ENCODE measurements at places on chromosomes 7 and 10.

GRCh38 chr7:7916064-7916463 lies 52.5 kb upstream of the GLCCI1 start:
- no peak for DNase-seq

DNA sequence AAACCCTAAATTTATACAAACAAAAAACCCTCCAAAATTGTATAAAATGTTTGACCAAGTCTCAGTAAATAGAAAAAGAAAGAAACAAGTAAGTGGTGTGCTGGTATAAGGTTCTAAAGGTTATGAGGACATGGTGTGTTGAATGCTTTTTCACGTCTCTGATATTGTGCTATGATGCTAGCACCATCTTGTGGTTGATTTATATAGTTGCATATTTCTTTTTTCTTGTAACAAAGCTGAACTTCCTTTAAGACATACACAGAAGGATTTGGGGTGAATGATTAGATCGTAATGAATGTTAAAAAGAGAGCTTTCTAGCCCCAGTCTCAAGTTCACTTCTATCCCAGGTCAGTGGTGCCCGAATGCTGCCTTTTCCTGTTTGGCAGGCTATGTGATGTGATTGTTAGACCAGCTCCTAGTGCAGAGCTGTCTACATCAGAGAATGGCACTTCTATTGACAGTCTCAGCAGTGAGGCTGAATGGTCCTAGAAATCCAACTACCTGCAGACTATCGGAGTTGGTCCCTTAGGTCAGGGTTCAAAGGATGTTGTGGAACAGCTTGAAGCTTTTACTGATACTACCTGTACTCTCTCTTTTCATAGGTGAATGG lies 25.0 kb downstream of the VTI1A start:
- peak; percentile 55 for DNase-seq

DNA sequence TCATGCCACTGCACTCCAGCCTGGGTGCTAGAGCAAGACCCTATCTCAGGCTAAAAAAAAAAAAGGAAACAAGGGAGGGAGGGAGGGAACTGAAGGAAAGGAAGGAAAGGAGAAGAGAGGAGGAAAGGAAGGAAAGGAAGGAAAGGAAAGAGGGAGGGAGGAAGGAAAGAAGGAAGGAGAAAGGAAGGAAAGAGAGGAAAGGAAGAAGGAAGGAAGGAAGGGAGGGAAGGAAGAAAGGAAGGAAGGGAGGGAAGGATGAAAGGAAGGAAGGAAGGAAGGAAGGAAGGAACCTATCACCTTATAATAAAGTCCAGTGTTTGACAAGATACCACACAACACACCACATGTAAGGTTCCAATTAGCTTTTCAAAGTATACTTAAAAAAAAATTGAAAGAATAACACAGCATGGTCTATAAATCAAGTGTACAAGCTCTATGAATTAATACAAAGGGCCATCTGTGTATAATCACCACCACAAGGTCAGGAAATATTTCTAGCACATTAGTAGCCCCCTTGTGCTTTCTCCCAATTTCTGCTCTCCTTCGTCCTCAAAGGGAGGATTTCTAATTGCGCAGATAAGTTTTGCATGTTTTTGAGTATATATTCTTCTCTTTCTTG lies 26.4 kb downstream of the RNF216 start:
- DNase-seq: no peak

DNA sequence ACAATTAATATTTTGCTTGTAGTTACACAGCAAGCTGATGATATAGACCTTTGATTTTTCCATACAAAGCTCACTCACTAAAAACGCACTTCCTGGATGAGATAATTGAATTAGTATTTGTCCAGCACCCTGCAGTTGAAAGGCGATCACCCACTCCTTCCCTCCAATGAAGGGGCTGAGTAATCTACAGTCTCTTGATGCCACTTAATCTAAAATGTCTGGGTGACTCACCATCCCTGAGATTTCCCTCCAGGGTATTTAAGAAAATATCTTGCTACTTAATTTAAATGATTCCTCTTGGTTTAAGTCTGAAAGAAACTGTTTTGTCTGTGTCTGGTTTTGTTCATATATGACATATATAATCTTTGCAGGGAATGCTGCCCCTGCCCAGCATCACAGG lies 515.3 kb downstream of the GRID1 start:
- peak; percentile 89 for DNase-seq

DNA sequence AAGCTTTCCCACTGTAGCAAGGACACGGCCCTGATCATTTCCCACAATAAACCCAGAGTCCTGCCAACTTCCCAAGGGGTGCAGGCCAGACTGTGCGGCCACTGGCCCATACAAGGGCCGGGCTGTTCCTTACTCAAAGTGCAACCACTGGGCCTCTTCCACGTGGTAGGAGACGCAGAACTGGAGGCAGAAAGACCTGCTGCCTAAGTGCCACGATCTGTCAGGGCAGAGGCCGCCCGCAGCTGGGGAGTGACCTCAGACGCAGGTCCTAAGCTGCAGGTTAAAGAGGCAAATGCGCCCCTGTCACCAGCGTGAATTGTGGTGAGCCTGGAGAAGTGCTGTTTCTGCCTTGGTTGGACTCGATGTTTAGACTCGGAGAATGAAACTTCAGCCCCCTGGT lies 26.2 kb downstream of the GPER1 start:
- DNase-seq: no peak

DNA sequence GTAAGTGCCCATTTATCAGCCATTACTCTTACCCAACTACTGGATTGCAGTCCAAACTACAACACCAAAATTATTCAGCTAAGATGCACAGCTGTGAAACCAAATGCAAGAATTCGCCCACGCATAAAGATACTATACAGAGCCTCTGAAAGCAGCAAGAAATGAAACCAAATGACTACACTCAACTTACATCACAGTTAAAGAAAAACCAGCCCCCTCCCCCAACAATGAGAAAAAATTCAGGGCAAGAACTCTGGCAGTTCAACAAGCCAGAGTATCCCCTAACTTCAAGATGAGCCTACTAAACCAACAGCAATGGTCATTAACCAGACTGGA lies 209.1 kb upstream of the VWC2 start:
- DNase-seq: no peak

- no peak for DNase-seq
Observed at GRCh38 chr7:21305455-21306235, 122.2 kb upstream of the SP4 start.

- no peak for DNase-seq
Observed at GRCh38 chr7:138579136-138579535, 119.1 kb downstream of the TRIM24 start.

DNA sequence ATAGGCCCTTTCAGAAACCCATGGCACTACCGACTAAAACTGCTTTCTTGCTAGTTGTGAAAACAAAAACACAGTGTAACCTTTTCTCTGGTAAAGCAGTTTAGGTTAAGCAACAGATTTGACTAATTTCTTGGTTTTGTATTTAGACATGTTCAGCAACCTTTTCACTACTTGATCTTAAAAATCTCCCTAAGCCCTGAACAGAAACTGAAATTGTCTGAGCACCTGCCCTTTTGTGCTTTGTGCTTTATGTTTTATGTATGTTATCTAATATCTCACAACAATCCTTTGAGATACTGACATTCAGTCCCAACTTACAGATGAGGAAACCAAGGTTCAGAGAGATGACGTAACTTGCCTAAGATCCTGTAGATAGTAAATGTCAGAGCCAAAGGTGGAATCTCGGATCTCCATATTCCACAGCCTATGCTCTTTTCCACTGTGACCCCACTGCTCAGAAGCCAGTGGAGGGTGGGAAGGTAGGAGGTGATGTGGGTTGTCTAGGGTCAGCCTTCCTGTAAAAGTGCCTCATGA lies 146.6 kb downstream of the LCOR start:
- no peak for DNase-seq

DNA sequence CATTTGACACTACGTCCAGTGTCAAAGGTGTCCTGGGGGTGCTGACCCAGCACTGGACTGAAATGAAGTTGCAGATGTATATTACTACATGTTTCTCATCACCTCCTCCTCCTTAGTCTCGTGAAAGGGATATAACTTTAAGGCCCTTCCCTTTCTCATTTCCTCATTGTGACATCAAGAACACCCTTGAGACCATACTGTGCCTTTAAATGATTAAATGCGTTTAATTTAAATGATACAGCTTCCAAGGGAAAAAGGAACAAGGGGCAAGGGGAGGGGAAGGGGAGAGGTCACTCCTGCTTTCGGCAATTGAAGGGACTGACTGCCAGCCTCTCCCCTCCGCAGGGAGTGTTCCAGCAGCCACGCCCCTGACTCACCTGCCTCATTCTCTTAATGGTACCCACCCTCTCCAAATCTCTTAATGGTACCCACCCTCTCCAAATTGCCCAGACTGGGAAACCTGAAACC lies 80.5 kb upstream of the KMT2E start:
- DNase-seq: no peak

GRCh38 chr7:51034521-51035264 lies 252.0 kb upstream of the GRB10 start:
- peak; percentile 94 for DNase-seq

DNA sequence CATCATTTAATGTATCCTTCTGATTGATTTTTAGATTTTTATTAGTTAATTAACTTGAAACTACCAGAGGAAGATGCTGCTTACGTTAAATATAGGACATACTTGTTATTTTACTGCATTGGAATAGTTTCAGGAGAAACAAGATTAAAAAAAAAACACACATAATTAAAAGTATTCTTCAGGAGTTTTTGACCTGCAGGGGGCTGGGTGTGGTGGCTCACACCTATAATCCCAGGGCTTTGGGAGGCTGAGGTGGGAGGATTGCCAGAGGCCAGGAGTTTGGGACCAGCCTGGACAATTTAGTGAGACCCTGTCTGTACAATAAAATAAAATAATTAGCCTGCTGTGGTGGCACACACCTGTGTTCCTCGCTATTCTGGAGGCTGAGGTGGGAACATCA lies 10.7 kb downstream of the CBLL1 start:
- no peak for DNase-seq

- no peak for DNase-seq
Observed at GRCh38 chr10:129511086-129511485, 44.0 kb downstream of the MGMT start.

DNA sequence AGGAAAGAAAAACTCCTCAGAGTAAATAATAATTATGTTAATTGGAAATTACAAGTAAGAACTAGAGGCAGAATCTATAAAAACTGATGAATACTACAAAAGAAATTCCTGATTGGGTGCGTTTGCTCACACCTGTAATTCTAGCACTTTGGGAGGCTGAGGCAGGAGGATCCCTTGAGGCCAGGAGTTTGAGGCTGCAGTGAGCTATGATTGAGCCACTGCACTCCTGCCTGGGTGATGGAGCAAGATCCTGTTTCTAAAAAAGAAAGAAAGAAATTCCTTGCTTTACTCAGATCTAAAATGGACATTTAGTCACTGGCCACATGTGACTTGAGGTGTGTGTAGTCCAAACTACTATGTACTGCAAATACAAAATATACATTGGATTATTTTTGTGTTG lies 42.0 kb downstream of the MCU start:
- DNase-seq: no peak

GRCh38 chr10:33229949-33230267 lies 104.6 kb downstream of the NRP1 start:
- DNase-seq: no peak

DNA sequence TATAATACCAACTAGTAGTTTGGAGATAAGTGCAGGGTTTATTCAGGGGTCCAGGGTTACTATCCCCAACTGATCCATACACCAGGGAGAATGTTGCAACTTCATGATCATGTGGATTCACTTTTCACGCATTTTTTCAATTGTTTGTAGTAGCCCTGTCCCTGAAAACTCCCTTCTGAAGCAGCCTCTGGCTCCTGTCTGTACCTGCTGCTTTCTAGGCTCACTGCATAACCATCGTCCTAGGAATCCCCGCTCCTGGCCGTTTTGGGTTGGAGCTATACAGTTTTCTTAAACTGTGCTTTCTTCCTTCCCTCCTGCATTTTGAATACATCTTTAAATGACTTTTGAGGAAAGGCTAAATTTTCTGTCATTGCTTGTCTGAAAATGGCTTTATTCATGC lies 154.1 kb downstream of the SDHAF3 start:
- no peak for DNase-seq

DNA sequence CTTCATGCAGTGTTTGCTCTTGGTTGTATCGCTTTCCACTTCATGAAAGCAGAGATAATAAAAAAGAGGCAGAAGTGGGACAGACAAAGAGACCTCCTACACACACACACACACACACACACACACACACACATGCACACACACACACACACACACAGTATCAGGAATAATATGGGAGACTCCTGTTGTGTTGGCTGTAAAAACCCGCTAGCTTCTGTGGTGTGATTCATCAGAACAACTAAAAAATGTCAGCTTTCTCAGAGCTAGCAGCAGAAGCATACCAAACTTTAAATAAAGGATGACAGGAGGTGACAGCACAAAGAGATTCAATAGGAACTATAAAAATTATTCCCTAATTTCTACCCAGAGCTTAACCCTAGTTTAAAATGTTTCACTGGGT lies 148.2 kb upstream of the LRRTM3 start:
- DNase-seq: peak; percentile 29

DNA sequence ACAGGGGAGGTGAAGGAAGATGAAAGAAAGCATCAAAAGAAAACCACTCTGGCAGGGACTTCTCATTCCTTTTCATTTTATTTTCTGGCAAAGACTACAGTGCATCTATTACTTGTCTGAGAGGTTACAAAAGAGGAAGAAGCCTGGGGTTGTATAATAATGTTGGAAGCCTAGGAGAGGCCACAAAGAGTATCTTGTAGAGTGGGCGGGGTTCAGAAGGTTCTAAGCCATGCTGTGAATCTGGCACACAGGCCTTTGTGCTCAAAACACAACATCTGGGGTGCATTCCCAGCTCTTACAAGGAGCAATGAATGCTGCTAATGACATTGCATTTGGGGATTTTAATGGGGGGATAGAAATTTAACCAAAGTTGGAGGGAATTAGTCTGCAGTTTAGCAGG lies 49.4 kb downstream of the MRPL32 start:
- no peak for DNase-seq

- DNase-seq: no peak
Observed at GRCh38 chr7:8378349-8379019, 54.9 kb upstream of the NXPH1 start.

- no peak for DNase-seq
Observed at GRCh38 chr10:42981358-42982236, 95.3 kb upstream of the RET start.

GRCh38 chr10:133056651-133057178 lies 31.0 kb upstream of the ADGRA1 start:
- DNase-seq: no peak

GRCh38 chr10:32366588-32366987 lies 19.6 kb upstream of the EPC1 start:
- DNase-seq: no peak

- no peak for DNase-seq
Observed at GRCh38 chr7:92325173-92325572, 79.4 kb downstream of the ANKIB1 start.

- DNase-seq: peak; percentile 92
Observed at GRCh38 chr7:82443547-82444219, at the start of gene CACNA2D1. CACNA2D1 (minus strand) TSS chr7:82443777.

Data from fibroblast of skin of back (primary cell).